PC-3 (cell line): ENCODE measurements at places on chromosomes 3 and 15.

DNA sequence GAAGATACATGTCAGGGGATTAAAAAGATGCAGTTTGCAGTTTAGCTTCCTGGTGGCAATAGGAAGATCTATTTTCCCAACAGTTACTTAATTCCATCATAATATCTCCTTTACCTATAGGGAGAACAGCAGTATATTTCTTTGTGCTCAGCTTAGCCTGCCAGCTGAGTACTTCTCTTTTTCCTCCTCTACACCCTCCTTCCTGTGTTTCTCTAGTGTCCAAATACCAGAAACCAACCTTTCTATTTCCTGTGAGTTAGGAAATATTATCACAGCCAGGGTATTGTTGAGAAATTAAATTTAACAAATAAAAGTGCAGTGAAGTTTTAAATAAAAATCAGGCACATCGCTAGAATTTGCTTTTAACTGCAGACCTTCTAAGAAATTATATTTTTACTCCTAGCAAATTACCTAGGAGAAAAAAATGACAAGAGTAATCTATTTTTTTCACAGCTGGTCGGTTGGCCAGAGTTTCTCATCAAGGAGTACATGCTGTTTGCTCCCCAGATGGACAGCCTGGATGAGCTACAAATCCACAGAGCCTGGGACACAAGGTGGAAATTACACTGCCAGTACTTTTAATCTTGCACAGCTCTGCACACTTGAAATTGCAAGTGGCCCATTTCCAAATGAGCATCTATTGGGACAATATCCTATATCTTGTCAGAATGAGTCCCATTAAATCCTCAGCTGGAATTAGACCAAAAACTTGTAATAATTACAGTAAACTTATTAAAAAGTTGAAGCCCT lies 185.2 kb upstream of the CFAP20DC start:
- no peak for DNase-seq

DNA sequence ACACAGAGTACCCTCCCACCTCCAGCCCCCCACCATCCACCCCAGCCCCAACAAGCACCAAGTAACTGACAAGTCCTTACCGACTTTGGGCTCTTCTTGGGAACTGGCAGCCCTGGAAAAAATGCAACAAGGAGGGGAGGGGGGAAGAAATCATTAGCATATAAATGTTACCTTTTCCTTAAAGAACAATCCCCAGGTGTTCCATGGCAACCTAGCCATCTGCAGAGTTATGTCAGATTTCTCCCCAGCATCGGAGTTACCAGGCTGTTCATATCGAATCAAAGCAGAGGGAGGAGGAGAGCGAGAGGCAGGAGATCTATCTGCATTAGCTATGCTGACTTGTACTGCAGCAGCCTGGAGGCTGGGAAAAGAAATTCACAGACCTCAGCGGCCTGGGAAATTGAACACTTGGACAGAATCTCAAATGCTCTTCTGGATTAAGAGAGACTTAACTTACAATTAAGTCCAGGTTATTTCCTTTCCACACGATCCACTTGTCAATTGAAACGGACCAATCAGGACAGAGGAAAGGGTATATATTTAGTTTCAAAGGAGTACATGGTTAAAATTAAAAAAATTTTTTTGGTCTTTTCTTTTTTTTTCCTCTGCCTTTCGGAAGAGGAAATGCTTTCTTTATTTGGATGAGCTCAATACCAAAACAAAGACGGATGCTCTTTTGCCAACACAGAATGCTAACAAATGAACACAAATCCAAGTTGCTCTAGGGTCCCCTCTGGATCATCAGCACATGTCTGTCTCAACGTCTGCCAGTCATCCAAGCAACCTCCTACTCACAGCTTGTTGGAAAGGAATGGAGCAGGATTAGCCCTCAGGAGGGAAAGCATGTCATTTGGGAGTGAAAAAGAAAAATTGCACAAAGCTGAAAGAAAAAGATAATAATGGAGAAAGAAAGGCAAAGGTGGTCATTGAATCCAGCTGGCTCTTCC lies 637.1 kb downstream of the MAGI1 start:
- no peak for DNase-seq

- DNase-seq = no peak
These were observed 542.5 kb upstream of the LMCD1 start for GRCh38 chr3:7959094-7959493.

DNA sequence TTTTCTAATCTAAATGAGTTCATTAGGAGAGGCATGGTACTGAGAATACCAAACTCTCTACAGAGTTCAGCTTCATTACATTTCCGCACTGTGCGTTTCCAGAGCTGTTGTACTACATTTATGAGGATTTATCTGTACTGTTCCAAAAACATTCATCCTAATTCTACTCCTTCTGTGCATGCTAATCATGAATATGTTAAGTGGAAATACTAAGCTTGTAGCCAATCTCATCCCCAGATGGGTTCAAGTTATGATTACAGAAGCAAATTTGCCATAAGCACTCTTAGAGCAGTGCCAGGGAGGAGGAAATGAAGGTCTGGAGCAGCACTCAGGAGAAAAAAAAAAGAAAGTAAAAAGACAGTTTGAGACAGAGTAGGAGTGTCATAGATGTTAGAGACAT lies 544.3 kb downstream of the GBE1 start:
- no peak for DNase-seq

- DNase-seq = peak; percentile 70
These were observed 377.2 kb upstream of the CFAP20DC start for GRCh38 chr3:59426821-59427565.

DNA sequence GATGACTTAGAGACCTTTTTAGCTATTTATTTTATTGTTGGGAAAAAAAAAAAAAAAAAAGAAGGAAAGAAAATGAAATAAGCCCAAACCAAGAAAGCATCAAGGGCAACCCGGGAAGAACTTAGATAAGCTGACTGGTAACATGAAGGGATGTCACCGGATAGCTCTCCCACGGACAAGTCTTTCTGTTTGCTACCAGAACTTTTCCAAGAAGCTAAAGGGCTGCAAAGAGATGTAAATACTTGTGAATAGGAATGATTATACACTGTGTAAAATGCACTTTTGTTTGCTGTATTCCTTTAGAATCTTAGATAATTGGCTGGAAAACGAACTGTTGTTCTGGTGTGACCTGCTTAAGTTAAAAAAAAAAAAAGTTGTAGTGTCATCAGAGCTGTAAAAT lies 2.8 kb downstream of the FOXB1 start:
- no peak for DNase-seq

- peak; percentile 35 for DNase-seq
These were observed 72.3 kb downstream of the CORO2B start for GRCh38 chr15:68650901-68651709.

- peak; percentile 7 for DNase-seq
These were observed 448.0 kb upstream of the NECTIN3 start for GRCh38 chr3:110623571-110623970.

DNA sequence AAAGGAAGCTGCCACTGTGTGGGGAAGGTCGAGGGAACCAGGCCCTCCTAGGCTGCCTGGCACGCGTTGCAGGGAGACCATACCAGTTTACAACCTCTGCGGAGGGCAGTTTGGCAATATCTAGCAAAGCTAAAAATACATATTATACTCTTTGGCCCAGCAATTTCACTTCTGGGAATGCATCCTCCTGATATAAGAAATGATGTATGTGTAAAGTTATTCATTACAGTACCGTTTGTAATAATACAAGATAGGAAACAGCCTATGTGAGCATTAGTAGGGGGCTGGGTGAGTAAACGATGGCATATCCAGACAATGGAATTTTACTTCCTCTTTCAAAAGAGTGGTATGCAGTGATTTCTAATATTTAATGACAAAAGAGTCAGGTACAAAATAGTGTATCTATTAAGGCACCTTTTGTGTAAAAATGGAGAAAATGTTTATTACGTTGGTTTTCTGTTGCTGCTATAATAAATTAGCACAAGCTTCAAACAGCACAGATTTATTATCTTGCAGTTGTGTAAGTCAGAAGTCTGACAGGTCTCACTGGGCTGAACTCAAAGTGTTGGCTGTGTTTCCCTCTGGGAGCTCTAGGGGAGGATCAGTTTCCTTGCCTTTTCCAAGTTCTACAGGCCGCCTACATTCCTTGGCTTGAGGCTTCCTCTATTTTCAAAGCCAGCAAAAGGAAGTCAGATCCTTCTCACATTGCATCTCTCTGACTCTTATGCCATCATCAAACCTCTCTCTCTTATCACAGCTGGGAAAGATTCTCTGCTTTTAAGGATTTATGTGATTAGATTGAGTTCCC lies 9.0 kb downstream of the APOD start:
- no peak for DNase-seq

DNA sequence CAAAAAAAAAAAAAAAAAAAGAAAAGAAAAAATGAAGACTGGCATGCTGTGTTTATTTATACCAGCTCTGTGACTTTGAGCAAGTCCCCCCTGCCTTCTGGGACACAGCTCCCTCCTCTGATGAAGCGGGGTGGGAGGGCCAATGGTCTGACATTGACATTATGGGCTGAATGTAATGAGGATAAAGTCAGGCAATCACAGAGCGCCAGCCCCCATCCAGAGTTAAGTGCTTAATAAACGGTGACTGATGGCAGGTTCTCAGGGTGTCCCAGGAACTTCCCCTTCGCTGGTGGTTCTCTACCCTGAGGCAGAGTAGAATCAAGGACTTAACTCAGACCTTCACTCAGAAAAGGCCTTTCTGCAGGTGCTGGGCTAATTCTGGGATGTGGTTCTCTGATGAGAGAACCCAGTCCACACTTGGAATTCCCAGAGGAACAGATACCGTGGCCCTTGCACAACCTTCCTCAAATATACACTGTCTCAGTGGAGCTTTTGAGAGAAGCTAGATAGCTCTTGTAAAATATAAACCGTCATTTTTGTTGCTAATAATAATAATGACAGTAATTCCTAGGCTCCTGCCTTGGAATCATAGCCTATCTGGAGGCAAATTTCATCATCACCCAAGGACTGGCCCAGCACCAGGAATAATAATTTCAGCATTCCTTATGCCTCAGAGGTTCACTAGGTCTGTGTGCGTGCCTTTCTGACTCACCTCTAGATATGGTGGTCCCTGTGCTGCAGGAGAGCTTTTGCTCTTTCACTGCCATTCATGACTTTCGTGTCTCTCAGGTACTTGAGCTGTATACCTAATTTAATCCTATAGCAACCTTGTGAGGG lies 115.8 kb downstream of the RPLP1 start:
- no peak for DNase-seq

- DNase-seq = no peak
These were observed 310.3 kb downstream of the OXSM start for GRCh38 chr3:26100176-26100575.

GRCh38 chr3:127211118-127212060 lies 18.5 kb downstream of the PRR23E start:
- DNase-seq = no peak

DNA sequence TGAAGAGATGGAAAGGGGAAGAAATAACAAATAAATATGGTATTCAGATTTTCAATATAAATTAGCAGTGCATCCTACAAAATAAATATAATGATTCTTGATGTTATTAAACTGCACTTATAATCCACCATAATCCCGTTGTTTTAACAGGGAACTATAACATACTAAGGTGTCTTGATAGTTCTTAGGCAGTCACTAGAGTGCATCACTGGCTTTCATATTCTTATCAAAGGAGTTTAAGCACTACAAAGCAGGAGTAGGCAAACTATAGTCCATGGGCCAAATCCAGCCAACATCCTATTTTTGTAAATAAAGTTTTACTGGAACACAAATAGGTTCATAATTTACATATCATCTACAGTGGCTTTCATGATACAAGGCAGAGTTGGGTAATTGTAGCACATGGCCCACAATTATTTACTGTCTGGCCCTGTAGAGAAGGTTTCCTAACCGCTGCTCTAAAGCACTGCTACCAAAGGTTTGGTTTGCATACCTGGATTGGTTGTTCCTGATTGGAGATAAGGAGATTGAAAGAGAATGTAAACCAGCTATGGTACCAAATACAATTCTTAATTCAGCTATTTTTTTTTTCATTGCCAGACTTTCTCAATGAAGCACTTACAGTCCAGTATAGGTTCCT lies 104.3 kb downstream of the ZNF280D start:
- DNase-seq = no peak

DNA sequence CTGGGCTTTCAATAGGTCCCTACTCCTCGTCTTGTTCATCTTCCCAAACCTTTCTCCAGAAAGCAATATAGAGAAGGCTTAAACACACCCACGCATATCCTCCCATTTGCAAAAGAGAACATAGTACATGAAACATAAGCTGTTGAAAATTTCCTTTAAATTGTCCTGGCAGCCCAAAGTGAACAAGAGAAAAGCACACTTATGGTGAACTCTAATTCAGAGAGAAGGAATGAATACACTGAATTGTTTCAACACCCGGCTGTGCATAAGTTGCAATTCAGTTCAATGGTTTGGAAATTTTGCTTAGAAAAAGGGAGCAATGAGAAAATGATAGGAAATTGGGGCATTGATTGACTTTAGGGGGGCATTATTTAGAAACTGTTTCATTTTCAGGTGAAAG lies 202.6 kb downstream of the TIGIT start:
- no peak for DNase-seq

- no peak for DNase-seq
These were observed 69.4 kb downstream of the ITPR1 start for GRCh38 chr3:4562595-4562994.

- DNase-seq = peak; percentile 97
These were observed 59.7 kb downstream of the RAP2B start for GRCh38 chr3:153221748-153222162.

- no peak for DNase-seq
These were observed 81.9 kb upstream of the PLXND1 start for GRCh38 chr3:129688271-129688895.

DNA sequence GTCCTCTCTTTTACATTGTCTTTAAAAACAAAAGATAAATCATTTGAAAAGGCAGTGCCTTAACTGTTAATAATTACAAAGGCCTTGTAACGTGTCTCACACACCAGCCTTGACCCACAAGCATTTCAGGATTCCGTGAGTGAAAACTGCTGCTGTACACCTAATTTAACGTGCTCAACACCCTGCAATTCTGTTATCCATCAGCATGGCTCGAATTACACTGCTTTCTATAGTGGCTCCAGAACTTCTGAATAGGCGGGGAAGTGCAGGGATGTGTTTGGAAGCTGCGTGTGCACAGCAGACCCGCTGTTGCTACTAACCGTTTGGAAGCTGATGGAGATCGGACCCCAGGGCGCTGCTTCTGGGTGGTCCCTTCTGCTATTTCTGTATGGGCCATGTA lies 9.9 kb upstream of the ETFA start:
- DNase-seq = no peak

GRCh38 chr15:72912996-72913395 lies 129.4 kb upstream of the ADPGK start:
- no peak for DNase-seq

DNA sequence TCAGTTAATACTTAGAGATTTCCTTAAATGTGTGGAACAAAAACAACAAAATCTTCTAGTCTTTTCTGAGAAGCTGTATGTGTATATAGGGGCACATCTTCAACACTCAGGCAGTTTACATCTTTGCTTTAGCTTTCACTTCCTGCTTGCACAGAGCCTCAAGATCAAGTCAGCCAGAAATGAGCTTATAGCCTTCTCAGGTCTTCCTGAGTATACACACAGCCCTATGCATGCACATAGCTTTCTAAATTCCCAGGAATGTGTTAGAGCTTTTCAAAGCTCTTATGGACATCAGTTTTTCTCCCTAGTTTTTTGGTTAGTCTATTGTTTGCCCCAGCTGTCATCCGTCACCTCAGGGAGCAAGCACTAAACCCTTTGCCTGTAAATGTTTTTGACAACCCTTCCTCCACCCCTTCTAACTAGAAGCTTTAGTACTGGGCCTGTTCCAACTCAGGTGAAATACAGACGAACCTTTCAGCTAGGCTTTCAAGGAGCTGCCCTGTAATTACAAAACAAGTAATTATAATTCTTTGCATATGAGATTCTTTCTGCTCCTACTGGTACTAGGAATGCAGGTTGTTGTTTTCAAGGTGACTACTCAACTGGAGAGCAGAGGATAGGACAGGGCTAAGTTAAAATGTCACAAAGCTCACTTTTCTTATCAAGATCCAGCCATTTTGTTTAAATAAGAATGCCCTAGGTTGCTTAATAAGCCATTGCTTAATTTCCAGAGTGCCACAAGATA lies 22.6 kb upstream of the MTMR10 start:
- no peak for DNase-seq
